ENCODE measurements at places on chromosomes 1 and 21.
A peak's percentile ranks its signal among the peaks of the same experiment; 100 is the strongest.

DNA sequence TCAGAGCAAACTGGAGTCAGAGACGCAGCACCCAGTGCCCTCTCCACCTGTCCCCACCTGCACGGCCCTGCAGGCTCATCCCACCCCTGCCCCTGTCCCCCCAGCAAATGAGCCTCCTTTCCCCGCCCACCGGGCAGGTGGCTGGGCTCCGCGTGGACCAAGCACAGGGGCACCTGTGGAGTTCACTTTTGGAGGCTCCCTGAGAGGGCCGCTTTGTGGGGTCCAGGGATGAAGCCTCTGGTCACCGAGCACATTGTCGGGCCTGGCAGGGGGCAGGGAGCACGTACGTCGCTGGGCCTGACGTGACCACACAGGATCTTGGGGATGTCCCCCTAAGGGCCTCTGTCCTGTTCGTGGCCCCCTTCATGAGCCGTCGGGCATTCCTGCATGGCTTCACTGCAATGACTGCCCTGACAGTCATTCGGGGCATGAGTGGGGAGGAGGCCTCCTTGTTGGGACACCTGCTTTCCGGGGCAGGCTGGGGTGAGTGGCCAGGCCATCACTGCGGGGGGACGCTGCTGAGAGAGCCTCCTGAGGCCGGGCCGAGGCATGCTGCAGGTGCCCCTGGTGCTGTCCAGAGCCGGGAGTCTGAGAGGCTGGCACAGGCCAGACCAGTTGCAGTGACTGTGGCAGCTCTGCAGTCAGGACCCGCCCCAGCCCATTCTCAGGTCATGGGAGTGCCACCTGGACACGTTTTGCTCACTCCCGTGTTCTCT, 19.7 kb downstream of the SLX9 start:
- H3K4me1 ChIP-seq: peaks cover under 1% of the 10 kb centered on the region
- no peak for DNase-seq
- H3K27ac ChIP-seq: no peak overlapping the region
- H3K36me3 ChIP-seq: peaks cover 4% of the 10 kb centered on the region

DNA sequence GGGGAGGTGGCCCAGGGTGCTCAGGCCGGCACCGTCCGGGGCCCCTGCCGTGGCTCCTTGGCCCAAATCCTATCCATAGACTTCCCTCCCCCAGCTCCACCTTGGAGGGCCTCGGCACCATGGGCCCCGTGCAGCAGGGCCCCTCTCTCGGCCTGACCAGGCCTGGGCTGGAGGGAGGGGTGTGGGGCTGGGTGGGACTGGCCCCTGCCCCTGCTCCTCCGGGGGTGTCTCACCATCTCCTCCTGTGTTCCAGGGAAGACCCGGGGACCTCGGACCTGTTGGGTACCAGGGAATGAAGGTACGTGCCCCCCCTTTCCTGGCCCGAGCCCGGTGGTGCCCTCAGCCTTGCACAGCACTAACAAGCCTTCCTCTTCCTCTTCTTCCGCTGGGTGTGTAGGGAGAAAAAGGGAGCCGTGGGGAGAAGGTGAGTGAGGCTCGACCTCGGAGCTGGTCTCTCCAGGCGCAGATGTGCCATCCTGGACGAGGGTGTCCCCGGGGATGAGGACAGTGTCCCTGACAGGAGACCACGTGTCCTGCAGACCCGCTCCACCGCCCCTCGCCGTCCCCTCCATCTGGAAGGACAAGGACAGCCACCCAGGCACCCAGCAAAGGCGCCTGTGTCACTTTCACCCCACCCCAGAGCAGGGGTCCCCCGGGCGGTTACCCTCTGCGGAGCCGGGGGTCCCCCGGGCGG, 7.9 kb downstream of the COL6A1 start:
- H3K4me3 ChIP-seq: no peak overlapping the region
- H3K36me3 ChIP-seq: no peaks in the 10 kb centered on the region
- no peaks in the 10 kb centered on the region for H3K4me1 ChIP-seq
- H3K27ac ChIP-seq: no peak overlapping the region

GRCh38 chr1:221161571-221162041, 282.4 kb downstream of the HLX start:
- no peak for DNase-seq
- H3K4me1 ChIP-seq: no peaks in the 10 kb centered on the region
- no peak overlapping the region for H3K27ac ChIP-seq
- no peaks in the 10 kb centered on the region for H3K27me3 ChIP-seq
- no peak overlapping the region for H3K4me3 ChIP-seq
- H3K36me3 ChIP-seq: no peaks in the 10 kb centered on the region

DNA sequence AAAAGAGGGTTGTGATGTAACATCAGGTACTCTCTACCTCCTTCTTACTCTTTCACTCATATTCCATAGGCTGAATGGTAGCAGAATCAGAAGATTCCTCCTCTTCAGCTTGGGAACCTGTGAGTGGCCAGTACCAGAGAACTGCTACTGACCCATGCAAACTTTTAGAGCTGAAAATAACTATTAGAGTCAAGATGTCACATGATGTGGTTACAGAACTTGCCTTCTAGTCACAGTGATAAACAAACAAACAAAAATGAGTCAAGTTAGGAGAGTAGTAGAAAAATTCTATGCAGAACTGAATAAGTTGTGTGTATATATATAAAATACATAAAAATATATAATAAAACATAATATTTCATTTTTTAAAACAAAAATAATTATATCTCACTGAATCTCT, 47.6 kb upstream of the RGS1 start:
- H3K4me3 ChIP-seq: no peak overlapping the region
- peaks cover 10% of the 10 kb centered on the region for H3K4me1 ChIP-seq
- H3K36me3 ChIP-seq: no peaks in the 10 kb centered on the region

DNA sequence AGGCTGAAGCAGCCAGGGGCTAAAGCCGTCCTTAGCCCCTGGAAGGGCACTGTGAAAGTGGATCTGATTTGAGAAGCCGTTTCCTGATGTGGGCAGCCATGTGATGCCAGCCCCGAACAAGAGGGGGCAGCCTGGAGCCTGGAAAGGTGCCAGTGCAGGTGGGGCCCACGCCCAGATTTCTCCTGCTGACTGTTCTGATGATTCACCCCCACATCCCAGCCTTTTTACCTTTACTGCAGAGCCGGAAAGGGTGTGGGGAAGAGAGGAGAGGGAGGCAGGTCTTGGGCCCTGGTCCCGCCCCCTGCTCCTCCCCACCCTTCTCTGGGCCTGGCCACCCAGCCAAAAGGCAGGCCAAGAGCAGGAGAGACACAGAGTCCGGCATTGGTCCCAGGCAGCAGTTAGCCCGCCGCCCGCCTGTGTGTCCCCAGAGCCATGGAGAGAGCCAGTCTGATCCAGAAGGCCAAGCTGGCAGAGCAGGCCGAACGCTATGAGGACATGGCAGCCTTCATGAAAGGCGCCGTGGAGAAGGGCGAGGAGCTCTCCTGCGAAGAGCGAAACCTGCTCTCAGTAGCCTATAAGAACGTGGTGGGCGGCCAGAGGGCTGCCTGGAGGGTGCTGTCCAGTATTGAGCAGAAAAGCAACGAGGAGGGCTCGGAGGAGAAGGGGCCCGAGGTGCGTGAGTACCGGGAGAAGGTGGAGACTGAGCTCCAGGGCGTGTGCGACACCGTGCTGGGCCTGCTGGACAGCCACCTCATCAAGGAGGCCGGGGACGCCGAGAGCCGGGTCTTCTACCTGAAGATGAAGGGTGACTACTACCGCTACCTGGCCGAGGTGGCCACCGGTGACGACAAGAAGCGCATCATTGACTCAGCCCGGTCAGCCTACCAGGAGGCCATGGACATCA, at the start of gene SFN:
Gene SFN, plus strand, starts transcription at position 369 of the 904 bp plus-strand sequence. Its CDS starts 64 bp downstream, at position 433.
- peak within 1 kb of the TSS; percentile 78 for H3K27ac ChIP-seq
- peak; percentile 45 for DNase-seq
- peaks cover 7% of the 10 kb centered on the region for H3K36me3 ChIP-seq
- H3K27me3 ChIP-seq: no peaks in the 10 kb centered on the region
- H3K4me1 ChIP-seq: peaks cover 5% of the 10 kb centered on the region

GRCh38 chr1:181594553-181594952, 111.2 kb downstream of the CACNA1E start:
- no peak overlapping the region for H3K4me3 ChIP-seq
- H3K4me1 ChIP-seq: no peaks in the 10 kb centered on the region
- H3K27me3 ChIP-seq: no peaks in the 10 kb centered on the region
- H3K27ac ChIP-seq: no peak overlapping the region
- H3K36me3 ChIP-seq: no peaks in the 10 kb centered on the region

GRCh38 chr1:225835856-225836255, 25.9 kb downstream of the EPHX1 start:
- no peaks in the 10 kb centered on the region for H3K36me3 ChIP-seq
- H3K4me1 ChIP-seq: peaks cover 20% of the 10 kb centered on the region
- no peaks in the 10 kb centered on the region for H3K27me3 ChIP-seq
- DNase-seq: no peak
- no peak overlapping the region for H3K27ac ChIP-seq

- H3K4me3 ChIP-seq: no peak overlapping the region
- no peaks in the 10 kb centered on the region for H3K4me1 ChIP-seq
- no peaks in the 10 kb centered on the region for H3K36me3 ChIP-seq
Observed at GRCh38 chr1:87916965-87917364, 588.3 kb downstream of the LMO4 start.

GRCh38 chr1:109161858-109162606, 48.1 kb downstream of the ELAPOR1 start:
- no peak overlapping the region for H3K4me3 ChIP-seq
- H3K27me3 ChIP-seq: no peaks in the 10 kb centered on the region
- H3K27ac ChIP-seq: no peak overlapping the region
- H3K36me3 ChIP-seq: no peaks in the 10 kb centered on the region
- peaks cover 14% of the 10 kb centered on the region for H3K4me1 ChIP-seq

GRCh38 chr1:77016386-77016985, 149.2 kb downstream of the ST6GALNAC5 start:
- H3K27ac ChIP-seq: no peak overlapping the region
- no peaks in the 10 kb centered on the region for H3K27me3 ChIP-seq
- DNase-seq: no peak
- no peaks in the 10 kb centered on the region for H3K4me1 ChIP-seq

DNA sequence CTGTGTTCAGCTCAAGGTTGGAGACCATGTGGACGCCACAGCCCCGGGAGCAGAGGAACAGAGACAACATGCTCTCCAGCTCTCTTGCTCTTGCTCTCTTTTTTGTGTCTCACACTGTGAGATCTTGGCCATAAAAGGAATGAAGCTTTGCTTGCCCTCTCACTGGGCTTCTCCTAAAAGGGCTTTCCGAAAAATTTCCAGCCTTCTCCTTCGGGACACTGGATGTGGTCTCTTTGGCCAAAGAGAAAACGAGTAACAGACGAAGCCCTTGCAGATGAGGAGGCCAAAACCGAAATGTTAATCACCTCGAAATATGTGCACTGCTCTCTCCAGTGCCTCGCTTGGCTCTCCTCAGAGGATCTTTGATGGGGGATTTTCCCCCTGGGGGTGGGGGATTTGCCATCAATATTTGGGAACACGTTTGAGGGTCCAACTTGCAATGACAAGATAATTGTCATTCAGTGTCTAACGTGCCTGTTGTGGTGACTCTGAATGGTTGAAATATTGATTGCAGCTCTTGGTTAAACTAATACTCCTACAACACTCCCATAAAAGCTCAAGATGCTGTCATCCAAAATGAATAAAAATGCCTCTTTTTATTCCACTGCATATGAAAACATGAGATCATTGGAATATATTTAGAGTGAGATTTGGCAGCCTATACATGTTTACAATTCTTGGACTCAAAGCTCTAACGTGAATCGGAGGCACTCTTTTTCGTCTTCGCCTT, 68.6 kb upstream of the ANGPTL1 start:
- no peaks in the 10 kb centered on the region for H3K4me1 ChIP-seq
- H3K27me3 ChIP-seq: no peaks in the 10 kb centered on the region
- no peaks in the 10 kb centered on the region for H3K36me3 ChIP-seq
- H3K27ac ChIP-seq: no peak overlapping the region
- H3K4me3 ChIP-seq: no peak overlapping the region
- no peak for DNase-seq

DNA sequence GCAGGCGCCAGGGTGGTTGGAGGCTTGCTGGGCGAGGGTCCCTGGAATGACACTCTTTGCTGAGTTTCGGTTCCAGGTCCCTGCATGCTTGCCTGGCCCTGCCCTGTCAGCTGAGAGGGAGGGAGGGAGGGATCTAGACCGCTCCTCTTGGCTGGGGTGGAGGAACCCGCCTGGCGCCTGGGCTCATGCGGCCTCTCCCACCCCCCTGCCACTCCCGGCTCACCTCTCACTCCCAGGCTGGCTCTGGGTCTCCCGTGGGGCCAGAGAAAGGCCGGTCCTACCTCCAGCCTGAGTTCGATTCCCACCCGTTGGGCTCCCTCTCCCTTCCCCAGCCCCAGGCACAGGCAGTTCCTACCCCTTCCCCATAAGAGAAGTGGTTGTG, 19.0 kb upstream of the IFNLR1 start:
- no peak overlapping the region for H3K27ac ChIP-seq
- no peak overlapping the region for H3K4me3 ChIP-seq
- no peak for DNase-seq
- H3K36me3 ChIP-seq: no peaks in the 10 kb centered on the region
- no peaks in the 10 kb centered on the region for H3K27me3 ChIP-seq

DNA sequence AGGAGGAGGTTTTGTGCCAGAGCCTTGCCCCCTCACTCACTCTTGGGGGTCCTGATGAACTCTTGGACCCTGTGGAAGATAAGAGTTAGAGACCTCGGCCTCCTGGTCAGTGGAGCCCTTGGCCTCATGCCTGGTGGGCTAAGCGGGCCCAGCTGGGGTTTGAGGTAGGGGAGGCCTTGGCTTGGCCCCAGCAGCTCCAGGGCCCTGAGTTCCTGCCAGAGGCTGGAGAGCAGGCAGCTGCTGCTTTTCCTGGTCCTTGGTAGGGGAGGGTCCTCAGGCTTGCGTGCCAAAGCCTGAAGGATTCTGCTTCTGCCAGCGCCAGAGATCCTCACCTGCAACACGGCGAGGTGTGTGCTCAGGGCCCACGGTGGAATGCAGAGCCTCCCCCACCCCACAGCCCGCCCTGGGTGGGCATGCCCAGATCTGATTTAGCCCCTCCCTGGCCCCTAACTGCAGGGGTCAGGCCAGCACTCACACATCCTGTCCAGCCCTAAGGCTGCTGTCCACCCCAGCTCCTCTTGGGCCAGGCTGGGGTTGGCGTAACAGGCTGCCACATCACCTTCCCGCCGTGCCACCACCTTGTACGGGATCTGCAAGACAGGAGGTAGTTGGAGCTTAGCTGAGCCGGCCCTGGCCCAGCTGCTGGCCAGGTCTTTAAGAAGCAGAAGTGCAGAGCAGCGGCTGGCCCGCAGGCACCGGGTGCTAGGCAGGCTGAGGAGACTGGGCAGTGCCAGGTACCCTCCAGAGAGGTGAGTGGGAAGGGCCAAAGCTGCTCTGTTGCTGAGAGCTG, 4.7 kb downstream of the GALE start:
- no peak overlapping the region for H3K4me3 ChIP-seq
- H3K36me3 ChIP-seq: no peaks in the 10 kb centered on the region
- DNase-seq: no peak
- no peak overlapping the region for H3K27ac ChIP-seq
